Progenitor cell of endocrine pancreas (in vitro differentiated cells): ENCODE measurements at places on chromosomes 12 and 14. TPM values are rescaled to one million over a fixed set of nuclear protein-coding genes. Genes with fewer than 3 reads are reported as not detected.

Gene SLCO1B1
- total RNA-seq, result 0.17 and 0.69 TPM in 2 replicates

Gene TRHDE
- 2.0 and 2.7 TPM in 2 replicates for total RNA-seq

Gene DDX11
- 238 and 247 TPM in 2 replicates for total RNA-seq

Gene BCL2L14
- total RNA-seq, result 1.1 and 1.4 TPM in 2 replicates

Gene PLA2G1B
- total RNA-seq, result 0.60 TPM in 1 of 2 replicates, not detected in the other
